ENCODE measurements at places on chromosomes 3 and 15. TPM values are rescaled to one million over a fixed set of nuclear protein-coding genes. Genes with fewer than 3 reads are reported as not detected.

GOLGA6D gene
- not detected for polyA plus RNA-seq

LDHAL6B gene
- polyA plus RNA-seq, result not detected

MUSTN1 gene
- polyA plus RNA-seq, result not detected

CD276 gene
- polyA plus RNA-seq, result not detected

SLC6A20 gene
- 0.69 TPM for polyA plus RNA-seq

GOLGA6A gene
- polyA plus RNA-seq, result not detected

KBTBD13 gene
- not detected for polyA plus RNA-seq

AP3B2 gene
- 0.35 TPM for polyA plus RNA-seq

ABHD14A gene
- polyA plus RNA-seq, result 61.6 TPM

OR5H14 gene
- not detected for polyA plus RNA-seq

RETNLB gene
- not detected for polyA plus RNA-seq

NMD3 gene
- polyA plus RNA-seq, result 33.9 TPM

SLC12A1 gene
- not detected for polyA plus RNA-seq

LIPH gene
- polyA plus RNA-seq, result not detected

SEMA3B gene
- polyA plus RNA-seq, result not detected

DNAJC17 gene
- polyA plus RNA-seq, result 34.0 TPM

GJD2 gene
- polyA plus RNA-seq, result not detected

OGG1 gene
- polyA plus RNA-seq, result 20.7 TPM
